ENCODE measurements at places on chromosomes 13 and 19.
A peak's percentile ranks its signal among the peaks of the same experiment; 100 is the strongest.

GRCh38 chr13:113299951-113300350, 2.9 kb downstream of the LAMP1 start:
- DNase-seq, result no peak

DNA sequence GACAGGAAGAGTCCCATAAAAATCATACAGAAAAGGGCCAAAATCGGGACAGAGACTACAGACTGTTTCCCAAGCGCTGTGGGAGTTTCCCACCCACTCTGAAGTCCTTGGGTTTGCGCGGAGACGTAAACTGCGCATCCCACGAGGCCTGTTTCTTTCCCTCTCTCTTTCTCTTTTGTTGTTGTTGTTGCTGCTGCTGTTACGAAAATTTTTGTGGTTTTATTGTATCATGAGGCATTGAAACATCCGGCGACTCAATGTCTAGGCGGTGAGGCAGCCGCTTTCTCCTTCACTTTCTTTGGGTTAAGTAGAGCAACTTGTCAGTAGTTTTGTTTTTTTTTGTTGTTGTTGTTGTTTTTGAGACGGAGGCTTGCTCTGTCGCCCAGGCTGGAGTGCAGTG, 1.6 kb upstream of the PPP1R12C start:
- no peak for DNase-seq

DNA sequence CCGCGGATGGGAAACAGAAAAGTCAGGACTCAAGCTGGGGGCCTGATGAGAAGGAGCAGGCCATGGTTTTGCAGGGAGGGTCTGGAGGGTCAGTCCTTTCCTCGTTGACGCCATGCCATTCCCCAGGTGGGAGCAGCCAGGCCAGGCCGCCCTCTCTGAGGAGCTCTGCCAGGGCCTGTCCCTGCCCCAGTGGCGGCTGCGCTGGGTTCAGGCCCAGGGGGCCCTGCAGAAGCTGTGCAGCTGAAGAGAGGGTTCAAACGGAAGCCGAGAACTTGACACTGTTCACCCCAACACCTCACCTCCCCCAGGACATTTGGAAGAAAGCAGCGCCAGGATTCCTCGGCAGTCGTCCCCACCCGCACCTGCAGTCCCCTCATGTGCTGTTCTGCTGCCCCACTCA, 6.1 kb upstream of the RBM42 start:
- DNase-seq, result no peak

DNA sequence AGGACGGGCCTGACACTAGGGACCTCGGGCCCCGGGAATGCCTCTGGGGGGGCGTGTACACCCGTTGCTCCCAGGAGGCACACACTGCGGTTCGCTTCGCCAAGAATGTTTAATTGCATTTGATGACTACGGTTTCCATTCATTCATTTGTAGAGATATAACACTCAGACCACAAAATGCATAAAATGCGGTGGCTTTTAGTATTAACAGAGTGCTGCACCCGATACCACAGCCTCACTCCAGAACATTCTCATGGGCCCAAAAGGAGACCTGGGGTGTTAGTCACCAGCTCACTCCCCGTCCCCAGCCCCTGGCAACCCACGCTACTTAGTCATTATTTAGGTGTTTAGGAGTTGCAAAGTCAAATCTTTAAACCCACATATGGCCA, 21.8 kb downstream of the HCN2 start:
- peak; percentile 83 for DNase-seq

- no peak for DNase-seq
These were observed 741.0 kb downstream of the PCDH9 start for GRCh38 chr13:66489172-66489571.

- no peak for DNase-seq
These were observed 2.7 kb downstream of the B3GNT3 start for GRCh38 chr19:17797424-17798201.

- DNase-seq, result no peak
These were observed 231.9 kb downstream of the KLF12 start for GRCh38 chr13:73902296-73902695.

- DNase-seq, result no peak
These were observed 15.9 kb upstream of the IGLON5 start for GRCh38 chr19:51295382-51296126.

GRCh38 chr19:31289976-31290375, 59.3 kb downstream of the TSHZ3 start:
- no peak for DNase-seq

- no peak for DNase-seq
These were observed 94.1 kb upstream of the SLC7A1 start for GRCh38 chr13:29689548-29689947.

GRCh38 chr19:815079-815774, 6.5 kb downstream of the PLPPR3 start:
- DNase-seq, result no peak

- no peak for DNase-seq
These were observed 11.0 kb downstream of the XAB2 start for GRCh38 chr19:7618348-7618747.

GRCh38 chr19:55581145-55581822, 636 bp upstream of the ZNF579 start:
- DNase-seq, result no peak

DNA sequence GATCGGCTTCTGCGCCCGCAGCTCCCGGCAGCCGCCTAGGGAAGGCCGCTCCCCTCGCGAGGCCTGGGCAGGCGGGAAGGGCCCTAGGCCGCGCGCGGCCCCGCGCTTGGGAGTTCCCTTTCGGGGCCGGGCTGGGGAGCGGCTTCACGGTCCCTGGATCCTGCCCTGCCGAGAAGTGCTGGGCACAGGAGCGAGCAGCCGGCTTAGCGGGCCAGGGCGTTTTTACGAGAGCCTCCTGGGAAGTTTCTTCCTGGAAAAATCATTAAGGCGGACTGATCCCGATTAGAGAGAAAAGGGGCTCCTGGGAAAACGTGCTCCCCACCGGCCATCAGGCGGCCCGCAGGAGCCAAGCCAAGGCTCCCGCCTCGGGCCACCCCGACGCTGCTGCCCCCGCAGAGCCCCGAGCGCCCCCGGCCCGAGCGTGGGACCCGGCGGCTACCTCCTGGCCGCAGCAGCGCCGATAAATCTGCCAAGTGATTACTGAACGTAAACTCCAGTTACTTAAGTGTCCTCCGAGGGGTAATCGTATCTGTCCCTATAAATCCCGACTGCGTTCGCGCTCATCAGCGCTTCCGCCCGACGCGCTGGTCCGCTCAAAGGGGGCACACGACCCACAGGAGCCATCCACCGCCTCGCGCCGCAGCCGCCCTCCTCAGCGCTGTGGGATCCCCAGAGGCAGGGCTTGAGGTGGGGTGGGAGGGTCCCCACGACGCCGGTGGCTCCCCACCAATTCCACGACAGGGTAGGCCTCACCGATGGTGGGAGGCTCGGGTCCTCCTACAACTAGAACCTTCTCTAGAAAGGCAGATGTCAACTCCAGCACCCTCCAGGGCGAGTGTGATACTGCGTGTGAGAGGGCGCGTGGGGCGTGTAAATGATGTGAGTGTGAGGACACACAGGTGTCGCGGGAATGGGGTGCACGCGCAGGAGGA, 2.8 kb downstream of the ZIC5 start:
- no peak for DNase-seq

GRCh38 chr13:45522571-45522970, 57.8 kb downstream of the COG3 start:
- DNase-seq, result no peak

GRCh38 chr19:8610936-8611300, 403 bp upstream of the ADAMTS10 start:
- DNase-seq, result no peak

GRCh38 chr19:1400281-1401137, 833 bp downstream of the GAMT start:
- no peak for DNase-seq

DNA sequence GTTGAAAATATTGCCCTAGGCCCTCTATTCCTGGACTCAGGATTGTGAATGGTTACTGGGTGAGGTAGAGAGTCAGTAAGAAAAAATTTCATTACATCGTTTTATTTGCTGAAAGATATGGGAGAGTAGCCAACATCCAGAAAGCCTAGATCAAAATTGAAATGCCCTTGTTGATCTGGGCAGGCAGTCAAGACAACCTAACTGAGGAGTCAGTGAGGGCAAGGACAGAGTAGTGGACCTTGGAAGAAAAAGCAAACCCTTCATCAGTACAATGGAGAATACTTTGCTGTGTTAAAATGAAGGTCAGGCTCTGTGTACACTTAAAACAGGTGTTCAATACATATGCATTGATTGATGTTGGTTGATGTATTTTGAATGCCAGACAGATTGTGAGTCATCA, 576.7 kb downstream of the OLFM4 start:
- DNase-seq, result no peak

GRCh38 chr19:932648-933552, 7.1 kb downstream of the ARID3A start:
- peak; percentile 53 for DNase-seq

DNA sequence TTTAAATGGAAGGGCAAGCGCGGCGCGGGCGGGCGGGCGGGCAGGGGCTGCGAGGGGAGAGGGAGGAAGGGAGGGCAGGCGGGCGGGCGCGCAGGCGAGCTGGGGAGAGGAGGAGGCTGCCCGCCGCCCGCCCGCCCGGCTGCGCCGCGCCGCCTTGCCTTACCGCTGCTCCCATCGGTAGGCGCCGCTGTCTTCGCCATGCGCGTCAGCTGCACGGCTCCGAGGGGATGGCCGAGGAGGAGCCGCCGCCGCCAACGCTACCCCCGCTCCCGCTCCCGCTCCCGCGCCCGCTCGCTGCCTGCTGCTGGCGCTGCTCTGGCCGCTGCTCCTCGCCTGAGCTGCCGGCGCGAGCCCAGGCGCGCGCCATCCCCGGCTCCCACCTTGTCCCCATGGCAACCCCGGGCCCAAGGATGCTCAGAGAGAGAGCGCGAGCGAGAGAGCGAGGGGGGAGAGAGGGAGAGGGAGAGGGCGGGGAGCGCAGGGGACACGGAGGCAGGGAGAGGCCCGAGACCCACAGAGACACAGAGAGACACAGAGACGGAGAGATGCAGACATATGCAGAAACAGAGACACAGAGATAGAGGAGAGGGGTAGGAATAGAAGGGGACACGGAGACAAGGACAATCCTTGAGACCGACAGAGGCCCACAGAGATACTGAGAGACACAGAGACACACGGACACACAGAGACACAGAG, 40.3 kb downstream of the DEDD2 start:
- DNase-seq, result peak; percentile 74

DNA sequence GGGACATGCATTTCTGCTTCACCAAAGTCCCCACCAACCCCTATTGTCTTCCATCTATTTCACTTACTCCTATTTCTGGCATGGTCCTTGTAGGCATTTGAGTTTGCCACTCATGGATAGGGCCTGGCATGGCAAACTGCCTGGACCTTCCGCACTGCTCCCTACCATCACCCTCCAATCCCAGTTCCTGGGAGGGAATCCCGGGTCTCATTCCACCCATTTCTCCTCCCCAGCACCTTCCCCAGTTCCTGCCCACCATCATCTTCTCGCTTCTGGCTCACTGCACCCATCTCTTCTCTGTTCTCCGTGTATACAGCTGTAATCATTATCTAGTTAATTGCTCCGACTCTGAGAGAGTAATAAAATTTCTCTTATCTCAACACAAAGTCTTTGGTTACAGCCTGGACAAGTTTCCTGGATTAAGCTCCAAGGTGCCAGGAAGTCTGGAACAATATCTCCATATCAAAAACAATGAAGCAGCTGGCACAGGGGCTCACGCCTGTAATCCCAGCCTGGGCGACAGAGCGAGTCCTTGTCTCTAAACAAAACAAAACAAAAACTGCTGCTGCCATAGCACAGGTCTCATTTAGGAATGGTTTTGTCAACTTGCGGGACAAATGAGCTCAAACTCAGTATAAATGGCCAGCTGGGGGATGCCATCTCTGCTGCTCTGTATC, 17.0 kb upstream of the COX7A1 start:
- no peak for DNase-seq

DNA sequence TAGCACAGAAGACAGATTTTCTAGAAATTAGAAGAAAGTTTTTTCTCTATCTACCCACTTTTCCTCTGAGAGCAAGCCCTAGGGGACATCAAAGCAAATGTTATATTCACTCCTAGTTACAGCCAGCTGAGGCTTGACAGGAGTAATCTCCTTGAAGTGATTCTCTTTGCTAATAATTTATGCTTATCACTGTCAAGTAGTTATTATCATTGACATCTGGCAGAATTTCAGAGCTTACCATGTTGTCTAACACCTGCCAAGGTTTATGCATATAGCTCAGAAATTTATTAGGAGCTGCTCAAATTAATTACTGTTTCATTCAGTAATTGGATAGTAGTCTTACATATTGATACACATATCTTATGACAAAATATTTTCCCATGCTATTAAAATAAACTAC, 465.9 kb upstream of the ATXN8OS start:
- no peak for DNase-seq

GRCh38 chr13:43805071-43805468, 18.3 kb upstream of the ENOX1 start:
- DNase-seq, result no peak

DNA sequence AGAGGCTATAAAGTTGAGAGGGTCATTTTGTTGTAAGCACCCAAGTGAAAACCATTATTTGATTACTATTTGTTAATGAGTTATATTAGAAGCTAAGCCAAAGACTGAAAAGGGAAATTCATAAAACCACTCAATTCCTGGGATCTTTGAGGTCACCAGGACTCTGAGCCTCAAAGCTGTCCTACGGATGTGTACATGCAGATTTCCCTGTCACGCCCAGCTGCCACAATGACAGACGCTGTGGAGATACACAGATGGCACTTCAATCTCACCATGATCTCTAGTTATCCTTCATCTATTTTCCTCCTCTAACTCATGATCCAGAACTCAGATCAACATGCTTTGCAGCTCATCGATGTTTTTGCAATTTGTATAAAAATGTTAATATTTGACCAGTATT, 403.5 kb upstream of the MIR17HG start:
- no peak for DNase-seq

GRCh38 chr19:21474671-21475181, 30.7 kb upstream of the ZNF429 start:
- DNase-seq, result peak; percentile 65

All from CD8-positive, alpha-beta T cell (primary cell).